ENCODE measurements at places on chromosomes 1 and 21.

DNA sequence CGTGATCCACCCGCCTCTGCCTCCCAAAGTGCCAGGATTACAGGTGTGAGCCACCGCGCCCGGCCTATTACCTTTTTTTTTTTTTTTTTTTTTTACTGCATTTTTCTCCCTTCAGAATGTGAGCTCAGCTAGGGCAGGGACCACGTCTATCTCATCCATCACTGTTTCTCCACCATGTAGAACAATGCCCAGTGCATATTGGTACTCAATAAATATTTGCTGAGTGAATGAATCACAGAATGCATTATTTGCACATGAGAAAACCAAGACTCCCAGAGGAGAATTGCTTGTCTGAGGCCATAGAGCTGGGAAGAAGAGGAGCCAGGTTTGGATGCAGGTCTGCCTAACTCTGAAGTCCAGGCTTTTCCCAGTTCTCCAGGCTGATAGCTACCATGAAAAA is 8.2 kb upstream of the SLC9A1 start:
- no peak for DNase-seq

GRCh38 chr1:27588256-27589232 is 15.4 kb downstream of the AHDC1 start:
- no peak for DNase-seq

DNA sequence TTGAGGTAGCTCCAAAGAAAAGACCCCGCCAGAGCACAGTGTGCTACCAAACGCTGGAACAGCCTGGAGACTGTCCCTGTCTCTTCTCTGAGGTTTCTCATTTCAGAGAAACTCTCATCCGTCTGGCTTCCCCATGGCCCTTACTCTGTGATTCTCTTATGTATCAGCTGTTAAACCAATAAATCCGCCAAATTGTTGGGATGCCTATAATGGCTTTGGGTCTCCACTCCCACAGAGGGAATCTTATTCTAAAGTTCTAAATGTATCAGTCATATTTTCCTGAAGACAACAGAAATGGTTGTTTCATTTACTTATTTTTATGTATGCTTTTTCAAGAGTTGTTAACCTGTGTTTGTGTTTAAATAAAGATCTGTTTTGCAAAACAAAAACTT is 4.0 kb downstream of the ERG start:
- DNase-seq = no peak

DNA sequence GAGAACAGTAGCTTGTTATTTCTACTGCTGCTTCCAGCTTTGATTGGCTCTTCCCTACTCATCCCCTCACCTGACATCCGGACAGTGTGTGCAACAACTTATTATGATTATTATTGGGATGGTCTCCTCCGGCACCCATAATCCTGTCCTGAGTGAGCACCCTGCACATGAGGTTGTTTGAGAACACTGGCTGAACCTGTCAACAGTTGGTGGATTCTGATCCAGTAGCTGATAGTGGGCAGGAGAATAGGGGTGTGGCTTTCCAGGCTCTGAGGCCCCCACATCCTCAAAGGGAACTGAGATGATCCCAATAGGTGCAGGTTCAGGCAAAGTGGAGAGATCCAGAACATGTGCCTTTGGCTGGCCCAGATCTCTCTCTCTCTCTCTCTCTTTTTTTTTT is 60.5 kb downstream of the RUNX1 start:
- DNase-seq = no peak

GRCh38 chr1:87197156-87197555 is 131.5 kb upstream of the LMO4 start:
- no peak for DNase-seq

DNA sequence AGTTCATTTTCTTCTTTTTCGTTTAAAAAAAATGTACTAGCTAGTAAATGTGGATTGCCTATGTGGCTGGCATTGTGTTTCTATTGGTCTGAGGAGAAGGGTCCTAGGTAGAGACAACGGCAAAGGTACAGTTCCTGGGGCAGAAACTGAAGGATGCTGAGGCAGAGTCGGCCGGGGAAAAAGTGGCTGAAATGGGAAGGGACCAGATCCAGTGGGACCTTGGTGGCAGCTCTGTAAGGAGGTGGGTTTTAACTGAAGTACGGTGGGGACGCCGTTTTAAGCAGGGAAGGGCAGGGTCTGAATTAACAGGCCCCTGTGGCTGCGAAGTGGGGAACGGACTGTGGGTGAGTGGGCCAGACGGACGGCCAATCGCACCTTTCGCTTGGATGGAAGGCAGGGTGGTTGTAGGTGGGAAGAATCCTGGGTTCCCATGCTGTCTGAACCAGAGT is 420 bp upstream of the VPS13D start:
- no peak for DNase-seq
